ENCODE measurements at places on chromosomes 3 and 15.

DNA sequence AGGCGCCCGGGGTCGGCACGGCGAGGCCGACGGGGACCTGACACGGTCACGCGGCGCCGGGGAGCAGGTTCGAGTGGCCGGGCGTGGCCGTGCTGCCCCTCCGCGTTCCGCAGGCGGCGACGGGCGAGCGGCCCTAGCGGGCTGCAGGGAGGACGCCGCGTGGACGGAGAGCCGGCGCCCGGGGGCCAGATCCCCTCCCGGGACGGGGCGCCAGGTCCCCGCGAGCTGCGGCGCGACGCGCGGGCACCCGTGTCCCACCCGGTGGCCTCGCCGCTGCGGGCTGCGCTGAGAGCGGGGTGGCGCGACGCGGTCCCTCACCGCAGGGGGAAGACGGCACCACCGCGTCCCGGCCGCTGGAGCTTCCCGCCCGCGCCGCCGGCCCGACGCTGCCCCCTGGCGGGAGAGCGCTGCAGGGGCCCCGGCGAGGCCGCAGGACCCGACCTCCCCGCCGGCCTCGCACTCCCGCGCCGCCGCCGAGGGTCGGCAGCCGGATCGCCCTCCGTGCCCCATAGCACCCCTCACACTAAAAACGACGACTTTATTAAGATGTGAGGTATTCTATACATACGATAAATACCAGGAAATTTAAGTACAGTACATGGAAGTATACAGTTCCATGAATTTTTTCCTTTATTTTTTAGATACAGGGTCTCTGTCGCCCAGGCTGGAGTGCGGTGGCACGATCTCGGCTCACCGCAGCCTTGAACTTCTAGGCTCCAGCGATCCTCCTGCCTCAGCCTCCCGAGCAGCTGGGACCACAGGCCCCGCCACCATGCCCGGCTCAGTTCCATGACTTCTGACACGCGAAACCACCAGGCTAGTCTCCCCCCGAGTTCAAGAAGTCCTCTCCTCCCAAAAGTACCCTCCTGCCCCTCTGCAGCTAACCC is 1.3 kb upstream of the PIGZ start:
- DNase-seq: peak; percentile 79

GRCh38 chr3:145533696-145534095 is 627.3 kb downstream of the PLOD2 start:
- no peak for DNase-seq

DNA sequence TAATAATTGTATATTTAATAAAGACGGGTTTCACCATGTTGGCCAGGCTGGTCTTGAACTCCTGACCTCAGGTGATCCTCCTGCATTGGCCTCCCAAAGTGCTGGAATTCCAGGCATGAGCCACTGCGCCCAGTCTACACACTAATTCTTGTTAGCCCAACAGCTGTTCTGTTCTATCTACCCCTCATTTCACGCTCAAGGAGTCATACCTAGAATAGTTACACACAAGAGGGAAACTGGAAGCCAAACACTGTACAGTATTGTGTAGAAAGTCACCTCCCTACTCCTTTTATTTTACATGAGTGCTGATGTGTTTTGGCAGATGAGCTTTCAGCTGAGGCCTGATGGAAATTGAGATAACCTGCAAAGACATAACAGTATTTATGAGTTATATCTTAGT is 13.4 kb upstream of the CTDSPL2 start:
- no peak for DNase-seq

GRCh38 chr15:77897896-77898406 is 179.6 kb downstream of the TBC1D2B start:
- peak; percentile 20 for DNase-seq

- no peak for DNase-seq
These were observed 32.1 kb upstream of the RFTN1 start for GRCh38 chr3:16545413-16546185.

DNA sequence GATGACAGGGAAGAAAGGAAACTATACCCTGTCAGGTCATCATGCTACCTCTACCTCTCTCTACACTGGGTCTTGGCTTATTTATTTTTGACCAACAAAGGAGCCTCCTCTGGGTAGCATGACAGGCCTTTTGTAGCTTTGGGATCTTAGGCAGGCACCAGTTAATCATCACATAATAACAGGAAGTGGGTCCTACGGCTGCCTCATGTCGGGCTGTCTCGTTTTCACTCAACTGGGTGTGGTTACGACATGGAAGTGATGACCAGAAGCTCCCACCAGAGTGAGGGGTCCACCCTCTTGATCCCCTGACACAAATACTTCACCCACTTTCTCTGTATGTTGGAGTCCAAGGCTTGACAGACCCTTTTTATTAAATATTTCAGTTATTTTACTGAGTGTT is 105.3 kb downstream of the CD47 start:
- DNase-seq: no peak

DNA sequence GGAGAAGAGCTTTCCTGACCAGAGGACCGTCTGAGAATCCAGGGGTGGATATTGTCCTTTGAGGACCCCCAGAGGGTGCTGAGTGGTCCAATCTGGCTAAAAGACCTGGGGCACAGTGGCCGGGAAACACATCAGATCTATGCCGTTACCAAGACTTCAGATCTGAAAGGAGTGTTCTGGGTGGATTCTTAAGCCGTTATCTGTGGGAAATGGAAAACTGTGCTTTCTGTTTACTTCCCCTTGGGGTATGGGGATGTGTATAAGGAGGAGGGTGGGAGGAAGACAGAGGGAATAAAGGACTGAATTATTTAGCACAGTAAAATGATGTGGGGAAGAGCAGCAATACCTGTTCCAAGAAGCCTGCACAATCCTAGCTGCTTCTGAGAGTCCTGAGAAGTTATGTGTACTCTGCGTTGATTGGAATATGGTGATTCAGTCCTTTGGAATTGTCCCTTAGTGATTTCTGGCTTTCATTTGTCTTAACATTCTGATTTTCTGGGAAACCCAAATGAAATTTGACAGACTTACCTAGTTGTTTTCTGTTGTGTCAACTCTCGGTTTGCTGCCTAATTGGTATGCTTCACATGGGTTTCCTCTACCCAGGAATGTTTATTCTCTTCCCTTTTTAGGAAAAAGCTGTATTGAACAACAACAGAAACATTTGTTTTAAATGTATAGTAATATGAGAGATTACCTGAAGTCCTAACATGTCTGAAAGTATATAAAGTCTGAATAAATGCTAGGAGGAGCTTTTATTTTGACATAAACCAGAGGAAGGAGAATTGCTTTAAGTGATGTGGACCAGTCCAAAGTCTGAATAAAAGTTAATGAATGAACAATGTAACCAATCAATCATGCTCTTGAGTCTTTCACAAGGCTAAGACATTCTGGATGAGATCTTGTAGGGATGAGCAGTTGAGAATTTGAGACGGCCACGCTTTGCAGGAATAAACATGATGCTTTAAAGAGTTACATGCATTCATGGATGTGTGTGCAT is 427.1 kb upstream of the C2CD4B start:
- no peak for DNase-seq

DNA sequence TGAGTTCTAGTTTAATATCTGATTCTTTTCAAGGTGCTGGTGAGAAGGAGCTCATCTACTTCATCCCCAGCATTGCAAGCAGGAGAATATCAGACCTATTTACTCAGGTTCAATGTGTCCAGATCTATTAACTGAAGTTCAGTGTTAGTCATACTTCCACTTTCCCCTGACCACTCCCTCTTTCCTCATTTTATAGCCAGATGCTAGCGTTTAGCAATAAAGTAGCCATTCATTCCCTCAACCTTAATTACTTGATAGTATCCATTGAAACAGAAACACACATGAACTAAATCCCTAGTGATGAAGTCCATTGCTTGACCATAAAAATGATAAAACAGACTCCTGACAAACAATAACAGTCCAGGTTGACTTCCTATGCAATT is 60.0 kb downstream of the RPL22L1 start:
- no peak for DNase-seq

DNA sequence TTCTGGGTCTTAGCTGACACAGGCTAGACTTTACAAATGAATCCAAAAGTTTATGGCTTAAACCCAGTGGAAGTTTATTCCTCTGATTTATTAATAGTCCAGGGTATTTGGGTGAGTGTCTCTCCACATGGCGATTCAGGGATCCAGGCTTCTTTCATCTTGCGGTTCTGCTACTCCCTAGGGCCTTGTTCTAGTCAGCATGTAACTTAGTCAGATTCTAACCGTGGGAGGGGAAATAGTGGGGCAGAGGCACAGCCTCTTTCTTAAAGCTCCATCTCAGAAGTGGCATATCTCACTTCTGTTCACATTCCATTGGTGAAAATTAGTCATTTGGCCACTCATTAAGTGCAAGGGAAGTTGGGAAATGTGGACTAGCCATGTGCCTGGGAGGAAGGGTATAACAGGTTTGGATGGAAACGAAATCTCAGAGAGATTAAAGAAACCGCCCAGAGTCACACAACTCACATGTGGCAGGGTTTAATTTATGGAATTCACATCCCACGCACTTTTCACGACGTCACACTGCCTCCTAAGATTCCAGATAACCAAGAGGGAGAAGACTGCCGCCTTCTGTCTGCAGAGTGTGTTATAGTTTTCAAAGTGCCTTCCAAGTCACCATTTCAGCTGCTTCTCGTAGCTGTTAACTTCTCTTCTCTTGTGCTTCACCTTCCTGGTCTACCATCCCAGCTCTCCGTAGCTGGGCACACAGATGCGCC is 11.4 kb upstream of the RASGRF1 start:
- no peak for DNase-seq

- DNase-seq: no peak
These were observed 32.2 kb downstream of the PPP2R3A start for GRCh38 chr3:135997554-135998320.

- DNase-seq: no peak
These were observed 1089.8 kb downstream of the ROBO2 start for GRCh38 chr3:78129707-78130106.

GRCh38 chr3:139481116-139481515 is 4.8 kb upstream of the RBP2 start:
- DNase-seq: no peak

DNA sequence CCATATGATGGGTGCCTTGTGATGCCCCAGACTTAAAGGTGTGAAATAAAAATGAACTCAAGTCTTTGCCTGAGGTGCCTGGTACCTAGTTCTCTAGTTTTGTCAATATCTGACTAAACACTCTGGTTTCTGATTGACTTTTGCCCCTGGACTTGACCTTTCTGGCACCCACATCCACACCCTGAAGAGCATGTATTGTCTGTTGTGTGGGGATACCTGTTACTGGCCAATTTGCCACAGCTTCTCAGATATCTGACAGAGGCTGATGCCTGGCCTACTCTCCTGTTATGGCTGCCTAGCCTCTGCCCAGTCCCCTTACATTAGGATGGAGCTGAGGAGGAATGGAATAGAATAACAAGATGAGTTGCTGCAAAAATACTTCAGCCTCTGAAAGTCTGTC is 3.6 kb downstream of the ZBTB38 start:
- DNase-seq: no peak

DNA sequence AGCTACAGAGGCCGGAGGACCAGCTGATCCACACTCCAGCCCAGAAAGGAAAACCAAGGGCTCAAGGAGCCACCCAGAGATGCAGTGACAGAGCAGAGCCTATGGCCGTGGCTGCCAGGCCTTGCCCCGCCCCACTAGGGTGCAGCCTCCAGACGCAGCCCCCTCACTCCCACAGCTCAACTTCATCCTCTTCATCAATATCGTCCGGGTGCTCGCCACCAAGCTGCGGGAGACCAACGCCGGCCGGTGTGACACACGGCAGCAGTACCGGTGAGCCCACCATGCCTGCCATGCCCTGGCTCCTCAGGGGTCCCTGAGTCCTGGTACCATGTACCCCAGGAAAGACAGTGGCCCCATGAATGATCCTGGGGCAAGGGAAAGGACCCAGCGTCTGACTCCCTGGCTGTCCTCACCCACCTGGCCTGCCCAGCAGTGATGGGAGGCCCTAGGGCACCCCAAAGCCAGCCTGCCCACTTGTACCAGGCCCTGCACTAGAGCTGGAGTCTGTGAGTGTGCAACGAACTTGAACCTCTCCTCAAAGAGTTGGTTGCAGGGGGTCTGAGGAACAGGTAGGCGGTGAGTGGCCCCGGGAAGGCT is 24.2 kb downstream of the PTH1R start:
- DNase-seq: peak; percentile 42

- no peak for DNase-seq
These were observed 17.8 kb downstream of the EDEM1 start for GRCh38 chr3:5205165-5205941.

DNA sequence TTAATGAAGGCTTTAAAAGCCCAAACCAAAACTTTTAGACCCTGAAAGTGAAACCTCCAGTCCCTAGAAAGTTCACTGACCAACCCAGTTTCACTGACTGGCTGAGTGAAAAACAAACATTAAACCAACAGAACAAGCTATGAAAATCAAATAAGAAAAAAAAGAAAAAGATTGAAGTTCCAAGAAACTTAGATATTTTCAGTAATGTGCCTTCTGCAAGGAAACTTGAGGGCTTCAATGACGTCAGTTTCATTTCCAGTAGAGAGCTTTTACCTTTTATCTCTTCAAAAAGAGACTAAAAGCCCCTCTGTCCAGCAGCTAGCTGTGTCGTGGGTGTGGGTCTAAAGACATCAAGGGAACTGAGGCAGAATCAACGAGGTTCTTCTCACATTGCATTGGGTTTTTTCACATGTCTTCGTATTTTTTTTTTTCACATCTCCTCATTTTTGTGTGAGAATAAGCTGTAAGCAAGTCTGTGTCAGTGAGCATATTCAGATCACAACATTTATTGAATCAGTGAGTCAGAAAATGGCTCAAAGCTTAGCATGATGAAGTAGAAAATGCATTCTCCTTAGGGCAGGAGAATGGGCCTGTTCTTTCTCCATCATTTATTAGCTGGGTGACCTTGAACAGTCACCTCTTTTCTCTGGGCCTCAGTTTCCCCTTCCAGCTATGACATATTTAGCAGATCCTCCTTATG is 54.8 kb upstream of the BCL6 start:
- DNase-seq: no peak

- DNase-seq: no peak
These were observed 119.6 kb upstream of the SGO1 start for GRCh38 chr3:20305647-20306046.

DNA sequence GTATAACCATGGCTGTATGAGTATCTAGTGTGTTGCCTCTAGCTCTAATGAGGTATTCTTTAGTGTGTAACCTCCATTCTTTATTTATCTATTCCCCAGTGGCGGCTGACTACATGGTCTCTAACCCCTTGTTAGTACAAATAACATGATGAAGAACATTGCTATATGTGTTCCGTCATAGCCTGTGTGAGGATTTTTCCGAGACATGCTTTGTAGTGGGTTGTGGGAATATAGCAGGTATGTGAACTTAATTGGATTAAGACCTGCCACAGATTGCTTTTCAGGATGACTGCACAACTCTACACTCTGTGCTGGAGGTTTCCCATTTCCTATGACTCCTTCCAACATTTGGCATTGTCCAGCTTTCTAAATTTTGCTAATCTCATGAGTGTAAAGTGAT is 563.4 kb downstream of the ROBO1 start:
- DNase-seq: no peak

All from right forelimb (tissue), 1 donor.